ENCODE measurements at places on chromosomes 12 and 14.

- no peak for DNase-seq
- no peaks in the 10 kb centered on the region for H3K27me3 ChIP-seq
- no peaks in the 10 kb centered on the region for H3K4me1 ChIP-seq
- H3K36me3 ChIP-seq = no peaks in the 10 kb centered on the region
- no peak overlapping the region for H3K27ac ChIP-seq
Measured at GRCh38 chr12:131872154-131873051, 22.0 kb upstream of the ULK1 start.

DNA sequence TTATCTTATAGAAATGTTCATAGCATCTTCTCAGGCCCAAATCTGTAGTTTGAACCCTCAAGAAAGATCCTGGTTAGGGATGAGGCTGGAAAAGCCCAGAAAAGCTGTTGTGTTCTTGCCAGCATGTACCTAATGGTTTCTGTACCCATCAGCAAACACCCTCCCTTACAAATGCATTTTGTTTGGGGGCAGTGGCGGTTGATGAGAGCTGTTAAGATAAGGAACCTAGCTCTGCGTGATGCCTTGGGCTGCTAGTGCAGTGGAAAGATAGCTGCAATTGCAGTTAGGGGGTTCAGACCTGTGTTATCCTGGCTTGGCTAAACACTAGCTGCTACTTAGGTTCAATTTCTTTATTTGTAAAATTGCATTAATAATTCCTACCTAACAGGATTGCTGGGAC is 3.6 kb downstream of the TPH2 start:
- no peak overlapping the region for H3K4me3 ChIP-seq
- H3K4me1 ChIP-seq = no peaks in the 10 kb centered on the region
- H3K27me3 ChIP-seq = no peaks in the 10 kb centered on the region
- DNase-seq = no peak
- H3K27ac ChIP-seq = no peak overlapping the region

DNA sequence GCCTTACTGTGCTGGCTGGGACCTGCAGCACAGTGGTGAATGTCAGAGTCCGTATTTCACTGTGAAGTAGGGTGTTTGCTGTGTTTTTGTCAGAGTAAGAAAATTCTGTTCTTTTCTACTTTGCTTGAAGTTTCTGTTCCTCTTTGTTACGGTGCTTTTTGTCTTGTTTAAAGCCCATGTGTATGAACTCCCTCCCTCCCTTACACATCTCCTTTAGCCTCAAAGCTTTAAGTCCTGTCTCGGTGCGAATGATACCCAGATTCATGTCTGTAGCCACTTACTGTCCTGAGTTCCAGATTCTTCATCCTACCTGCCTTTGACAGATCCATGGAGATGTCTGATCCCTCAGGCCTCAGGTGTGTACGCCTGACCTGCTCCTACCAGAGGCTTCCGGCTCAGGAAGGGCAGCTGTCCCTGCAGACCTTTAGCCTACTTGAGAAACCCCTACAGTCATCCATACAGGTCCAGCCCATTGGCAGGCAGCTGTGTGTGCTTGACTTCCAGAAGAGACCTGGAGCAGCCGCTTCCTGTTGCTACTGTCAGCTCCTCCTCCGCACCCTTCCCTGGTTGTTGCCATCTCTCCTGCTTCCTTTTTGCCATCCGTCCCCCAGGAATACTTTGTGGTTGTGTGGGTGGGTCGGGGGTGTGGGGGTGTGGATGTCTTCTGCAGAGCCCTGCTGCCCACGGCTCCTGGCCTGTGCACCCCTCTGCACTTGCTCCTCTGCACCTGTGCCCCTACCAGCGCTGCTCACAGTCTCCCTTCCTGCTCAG is 72.9 kb downstream of the DDX51 start:
- DNase-seq = peak; percentile 84
- no peaks in the 10 kb centered on the region for H3K27me3 ChIP-seq
- peaks cover 47% of the 10 kb centered on the region for H3K4me1 ChIP-seq

DNA sequence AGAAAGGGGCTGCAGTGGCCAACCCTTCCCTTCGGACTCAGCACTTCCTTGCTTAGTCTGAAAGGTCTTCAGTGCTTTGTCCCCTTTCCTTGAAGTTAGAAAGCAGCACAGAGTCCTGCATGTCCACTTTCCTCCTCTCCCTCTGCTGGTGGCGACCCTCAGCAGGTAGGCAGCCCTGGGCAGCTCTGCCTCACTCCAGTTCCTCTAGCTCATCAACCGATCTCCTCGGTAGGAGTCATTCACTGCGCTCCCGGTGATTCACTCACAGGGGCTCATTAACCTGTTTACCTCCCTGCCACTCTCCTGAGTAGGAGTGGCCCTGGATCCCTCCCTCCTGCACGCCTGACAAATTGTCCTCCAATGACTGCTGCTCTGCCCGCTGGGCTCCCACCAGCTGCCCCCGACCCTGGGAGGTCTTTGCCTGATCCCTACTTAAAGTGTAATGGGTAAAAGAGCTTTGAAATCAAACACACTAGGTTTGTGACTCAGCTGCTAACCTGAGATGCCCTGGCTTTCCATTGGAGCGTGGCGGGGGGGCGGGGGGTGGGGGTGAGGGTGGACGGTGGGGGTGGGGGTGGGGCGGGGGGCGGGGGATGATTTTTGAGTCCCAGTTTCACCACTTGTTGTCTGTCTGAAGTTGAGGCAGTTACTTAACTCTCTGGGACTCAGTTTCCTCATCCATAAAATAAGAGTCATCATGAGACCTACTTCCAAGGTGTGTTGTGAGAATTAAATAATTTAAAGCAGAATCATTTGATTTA is 4.2 kb downstream of the SCNN1A start:
- no peak overlapping the region for H3K4me3 ChIP-seq
- H3K27me3 ChIP-seq = no peaks in the 10 kb centered on the region
- no peak overlapping the region for H3K27ac ChIP-seq
- no peaks in the 10 kb centered on the region for H3K36me3 ChIP-seq
- DNase-seq = no peak
- peaks cover 2% of the 10 kb centered on the region for H3K4me1 ChIP-seq

DNA sequence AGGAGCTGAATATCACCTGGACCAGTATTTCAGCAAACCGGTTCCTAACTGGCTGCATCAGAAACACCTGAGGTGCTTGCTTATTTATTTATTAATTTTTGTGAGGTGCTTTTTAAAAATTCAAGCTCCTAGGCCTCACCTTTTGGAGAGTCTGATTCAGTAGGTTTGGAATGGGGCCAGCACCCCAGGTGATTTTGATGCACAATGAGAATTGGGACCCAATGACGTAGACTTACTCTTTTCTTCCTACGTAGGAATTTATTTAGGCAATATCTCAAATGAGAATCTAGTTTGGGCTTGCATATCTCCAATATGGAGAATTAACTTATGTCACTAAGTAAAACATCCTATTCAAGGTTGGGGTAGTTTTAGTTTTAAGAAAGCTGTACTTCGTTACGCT is 7.3 kb downstream of the YEATS4 start:
- no peaks in the 10 kb centered on the region for H3K4me1 ChIP-seq
- no peaks in the 10 kb centered on the region for H3K27me3 ChIP-seq
- peaks cover 72% of the 10 kb centered on the region for H3K36me3 ChIP-seq
- H3K27ac ChIP-seq = no peak overlapping the region

- no peaks in the 10 kb centered on the region for H3K27me3 ChIP-seq
- H3K36me3 ChIP-seq = no peaks in the 10 kb centered on the region
- H3K4me3 ChIP-seq = no peak overlapping the region
- H3K27ac ChIP-seq = no peak overlapping the region
- DNase-seq = peak; percentile 69
Measured at GRCh38 chr14:90722590-90722989, 93.6 kb downstream of the TTC7B start.

DNA sequence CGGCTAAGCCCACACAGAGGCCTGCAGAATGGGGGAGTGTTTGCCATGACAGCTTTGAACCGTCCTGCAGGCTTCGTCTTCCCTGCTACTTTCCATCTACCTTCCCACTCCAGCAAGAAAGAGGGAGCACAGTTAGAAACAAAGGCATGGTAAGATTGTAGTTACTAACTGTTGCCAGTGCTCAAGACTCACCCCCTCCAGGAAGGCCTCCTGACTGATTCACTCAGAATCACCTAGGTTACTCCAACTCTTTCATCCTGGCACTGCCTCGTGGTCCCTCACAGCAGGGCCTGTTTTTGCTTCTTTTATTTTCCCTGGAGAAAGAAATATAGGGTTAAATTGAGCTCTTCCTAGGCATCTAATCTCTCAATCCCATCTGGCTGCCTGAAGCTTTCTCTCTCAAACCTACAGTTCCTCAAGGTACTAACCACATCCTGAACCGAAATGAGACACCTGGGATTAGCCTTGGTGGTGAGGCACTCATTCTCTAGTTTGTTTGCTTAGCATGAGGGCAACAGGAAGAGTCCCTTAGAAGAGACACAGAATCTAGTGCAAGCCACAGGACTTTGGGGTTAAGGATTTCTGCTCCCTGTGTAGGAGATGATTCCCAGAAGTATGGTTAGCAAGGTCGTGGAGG is 7.8 kb downstream of the GALNT6 start:
- no peak overlapping the region for H3K27ac ChIP-seq
- no peak for DNase-seq
- peaks cover 35% of the 10 kb centered on the region for H3K4me1 ChIP-seq
- no peaks in the 10 kb centered on the region for H3K27me3 ChIP-seq
- no peaks in the 10 kb centered on the region for H3K36me3 ChIP-seq

- DNase-seq = no peak
- no peak overlapping the region for H3K4me3 ChIP-seq
- H3K36me3 ChIP-seq = no peaks in the 10 kb centered on the region
- H3K27ac ChIP-seq = no peak overlapping the region
- H3K4me1 ChIP-seq = no peaks in the 10 kb centered on the region
Measured at GRCh38 chr12:30142301-30142700, 358.6 kb upstream of the TMTC1 start.

- no peaks in the 10 kb centered on the region for H3K36me3 ChIP-seq
- H3K4me3 ChIP-seq = no peak overlapping the region
- no peaks in the 10 kb centered on the region for H3K4me1 ChIP-seq
- no peak for DNase-seq
- H3K27me3 ChIP-seq = no peaks in the 10 kb centered on the region
- no peak overlapping the region for H3K27ac ChIP-seq
Measured at GRCh38 chr12:39467432-39467870, 24.5 kb upstream of the KIF21A start.

DNA sequence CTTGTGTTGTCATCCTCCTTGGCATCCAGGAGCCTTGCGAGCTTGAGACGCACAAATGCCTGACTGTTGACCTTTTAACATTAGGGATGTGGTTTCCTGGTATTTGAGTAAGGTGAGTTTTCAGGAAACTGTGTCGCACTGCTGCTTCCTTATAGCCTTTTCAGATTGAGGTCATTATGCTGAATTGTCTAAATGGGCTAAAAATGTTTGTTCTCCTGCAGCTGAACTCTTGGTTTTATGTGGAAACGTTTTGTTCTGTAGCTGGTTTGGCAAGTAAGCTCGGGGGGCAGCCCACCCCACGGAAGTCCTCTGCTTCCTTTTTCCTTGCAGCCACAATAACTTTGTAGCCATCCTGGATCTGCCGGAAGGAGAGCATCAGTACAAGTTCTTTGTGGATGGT is 5.7 kb downstream of the PRKAB1 start:
- H3K4me3 ChIP-seq = no peak overlapping the region
- H3K27me3 ChIP-seq = no peaks in the 10 kb centered on the region
- H3K27ac ChIP-seq = no peak overlapping the region

DNA sequence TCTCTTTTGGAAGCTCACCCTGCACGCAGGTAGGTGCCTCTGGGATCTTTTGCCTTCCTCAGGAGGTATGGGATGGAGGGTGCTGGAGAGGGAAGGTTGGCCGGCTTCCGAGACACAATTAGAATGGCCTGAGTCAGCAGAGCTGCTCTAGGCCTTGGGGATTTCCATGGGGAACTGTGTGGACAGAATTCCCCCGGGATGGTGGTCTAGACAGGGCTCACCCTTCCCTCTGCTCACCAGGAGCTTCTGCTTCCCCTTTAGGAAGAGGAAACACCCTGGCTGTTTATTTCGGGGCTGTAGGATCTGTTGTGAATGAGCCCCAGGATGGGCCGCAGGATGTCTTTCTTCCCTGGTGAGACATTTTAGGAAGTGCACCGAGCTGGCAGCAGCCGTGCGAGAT is 43.7 kb upstream of the TMED10 start:
- H3K27me3 ChIP-seq = no peaks in the 10 kb centered on the region
- peaks cover 16% of the 10 kb centered on the region for H3K4me1 ChIP-seq
- no peak for DNase-seq

DNA sequence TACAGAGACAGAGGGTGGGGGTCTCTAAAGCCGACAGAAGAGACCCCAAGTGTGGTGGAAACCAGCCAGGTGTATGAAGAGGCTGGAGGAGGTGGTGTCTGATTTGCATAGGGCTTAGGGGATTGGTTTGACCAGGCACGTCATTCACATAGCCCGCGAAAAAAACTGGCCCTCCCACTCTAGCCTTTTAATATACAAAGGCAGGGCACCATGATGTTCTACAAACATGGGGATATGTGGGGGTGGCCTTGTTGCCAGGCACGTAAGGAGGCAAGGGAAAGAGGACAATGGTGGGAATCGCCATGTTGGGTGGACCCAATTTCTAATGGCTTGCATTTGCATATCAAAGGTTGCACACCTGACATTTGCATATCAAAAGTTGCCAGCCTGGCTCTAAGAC is 13.2 kb downstream of the LALBA start:
- H3K27ac ChIP-seq = no peak overlapping the region
- H3K4me3 ChIP-seq = no peak overlapping the region
- H3K27me3 ChIP-seq = no peaks in the 10 kb centered on the region
- no peaks in the 10 kb centered on the region for H3K36me3 ChIP-seq

Data from Karpas-422 (cell line).